Right ventricle myocardium superior (tissue), 1 donor: ENCODE measurements at places on chromosomes 7 and 10.

DNA sequence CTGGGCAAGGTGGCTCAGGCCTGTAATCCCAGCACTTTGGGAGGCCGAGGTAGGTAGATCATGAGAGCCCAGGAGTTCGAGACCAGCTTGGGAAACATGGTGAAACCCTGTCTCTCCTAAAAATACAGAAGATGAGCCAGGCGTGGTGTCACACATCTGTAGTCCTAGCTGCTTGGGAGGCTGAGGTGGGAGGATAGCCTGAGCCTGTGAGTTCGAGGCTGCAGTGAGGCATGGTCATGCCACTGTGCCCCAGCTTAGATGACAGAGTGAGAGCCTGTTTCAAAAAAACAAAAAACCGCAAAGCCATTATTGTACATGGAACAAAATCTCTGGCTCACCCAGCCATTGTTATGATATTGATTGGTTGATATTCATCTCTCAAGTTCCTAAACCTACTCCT, 53.7 kb downstream of the KMT2E start:
- no peak for DNase-seq

GRCh38 chr10:130792096-130792845, 519.2 kb downstream of the TCERG1L start:
- DNase-seq = no peak

DNA sequence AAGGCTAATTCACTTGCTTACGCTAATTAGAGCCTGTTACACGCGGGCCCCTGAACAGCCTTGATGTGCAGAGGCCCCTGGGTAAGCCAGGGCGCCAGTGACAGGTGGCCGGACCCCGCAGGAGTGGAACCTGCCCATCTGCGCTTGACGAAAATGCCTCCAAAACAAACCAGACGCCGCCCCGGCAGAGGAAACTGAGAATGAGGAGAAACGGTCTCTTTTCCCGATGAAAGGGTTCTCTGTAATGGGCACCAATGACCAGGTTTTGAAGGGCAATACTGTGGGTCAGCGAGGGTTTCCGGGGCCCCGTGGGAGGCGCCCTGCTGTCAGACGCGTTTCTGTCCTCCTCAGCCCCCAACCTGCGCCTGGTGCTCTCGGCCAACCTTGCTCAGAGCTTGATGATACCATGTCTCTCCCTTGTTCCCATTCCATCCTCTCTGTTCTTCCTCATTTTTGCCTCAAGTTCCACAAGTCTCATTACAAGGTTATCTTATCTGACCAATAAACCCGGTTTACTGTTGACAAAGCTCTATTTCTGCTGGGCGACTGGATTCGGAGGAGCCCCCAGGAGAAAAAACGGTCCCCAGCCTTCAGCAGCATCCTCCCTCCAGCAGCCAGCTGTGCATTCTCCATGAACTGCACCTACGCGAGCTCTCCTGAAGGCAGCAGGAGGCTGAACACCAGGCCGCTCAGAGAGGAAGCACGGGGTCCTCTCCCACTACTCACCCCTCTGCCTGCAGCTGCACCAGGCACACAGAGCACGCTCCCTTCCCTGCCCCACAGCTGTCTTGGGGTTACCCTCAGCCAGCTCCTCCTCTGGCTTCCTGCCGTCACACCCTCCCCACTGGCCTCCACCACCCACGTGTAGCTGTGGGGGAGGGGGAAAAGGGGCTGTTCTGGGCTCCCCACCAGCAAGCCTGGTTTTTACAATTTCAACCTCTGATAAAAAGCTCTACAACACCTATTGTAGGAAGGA, 202.0 kb downstream of the MAD1L1 start:
- DNase-seq = peak; percentile 34

DNA sequence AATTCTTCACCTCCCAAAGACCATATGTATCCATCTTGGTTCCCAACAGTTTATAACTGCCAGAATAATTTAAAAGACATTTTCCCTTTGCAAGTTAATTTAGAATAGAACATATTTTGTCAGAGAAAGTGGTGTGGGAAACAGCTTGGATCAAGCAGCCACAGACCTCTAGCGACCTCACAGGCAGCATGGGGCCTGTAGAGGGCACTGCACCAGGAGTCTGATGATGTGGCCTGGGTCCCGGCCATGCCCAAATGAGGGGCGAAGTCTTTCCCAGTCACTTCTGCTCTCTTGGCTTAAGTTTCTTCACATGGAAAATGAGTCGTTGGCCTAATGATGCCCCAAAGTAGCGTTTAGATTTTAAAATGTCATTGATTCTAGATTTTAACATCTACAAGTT, 243.2 kb downstream of the SDK1 start:
- no peak for DNase-seq

DNA sequence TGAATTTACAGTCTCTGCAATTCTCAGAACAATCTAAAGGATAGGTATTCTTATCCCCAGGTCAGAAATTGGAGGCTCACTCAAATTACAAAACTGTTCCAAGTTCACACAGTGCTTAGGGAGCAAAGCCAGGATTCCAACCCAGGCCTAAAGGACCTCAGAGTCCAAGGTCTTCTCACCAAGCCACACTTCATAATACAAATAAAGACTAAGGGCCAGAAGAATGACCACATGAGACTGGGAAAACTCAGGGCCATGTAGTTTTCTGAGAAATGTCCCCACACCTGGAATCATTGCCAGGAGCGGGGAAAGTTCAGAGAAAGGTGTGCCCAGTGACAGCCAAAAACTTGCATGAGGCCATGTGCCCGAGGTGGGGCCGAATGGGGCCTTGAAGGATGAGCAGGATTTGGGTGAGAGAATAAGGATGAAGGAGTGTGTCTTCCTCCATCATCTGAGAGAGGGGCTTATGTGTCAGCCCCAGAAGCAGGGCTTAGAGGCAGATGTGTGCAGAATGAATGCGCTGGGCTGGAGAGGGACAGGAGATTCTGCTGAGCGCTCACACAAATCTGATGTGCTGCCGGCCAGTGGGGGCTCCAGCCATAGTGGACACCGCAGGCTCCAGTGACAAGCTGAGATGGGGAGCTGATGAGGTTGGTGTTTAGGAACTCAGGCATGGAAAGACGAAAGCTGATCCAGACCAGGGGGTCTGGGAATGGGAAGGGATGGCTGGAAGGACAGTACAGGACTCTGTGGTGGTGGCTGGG, 35.9 kb downstream of the BLNK start:
- DNase-seq = no peak

- no peak for DNase-seq
These were observed 10.4 kb downstream of the DENND11 start for GRCh38 chr7:141691540-141691939.

GRCh38 chr7:11182736-11183135, 209.1 kb downstream of the PHF14 start:
- DNase-seq = no peak

- DNase-seq = no peak
These were observed 129.0 kb downstream of the ABCA13 start for GRCh38 chr7:48300301-48300700.

GRCh38 chr7:94276795-94277194, 117.9 kb upstream of the COL1A2 start:
- DNase-seq = no peak
